ENCODE measurements at places on chromosomes 13 and 19. TPM values are rescaled to one million over a fixed set of nuclear protein-coding genes. Genes with fewer than 3 reads are reported as not detected.

The GIPC3 gene
- total RNA-seq, result 0.88 TPM

The ATP8A2 gene
- 1.3 TPM for total RNA-seq

The PVR gene
- total RNA-seq, result 19.2 TPM

The BORA gene
- 26.6 TPM for total RNA-seq

The FXYD3 gene
- not detected for total RNA-seq

The ZNF540 gene
- not detected for total RNA-seq

The FIZ1 gene
- 19.7 TPM for total RNA-seq

The ZSCAN4 gene
- not detected for total RNA-seq

- H3K36me3 ChIP-seq, result no peaks in the 10 kb centered on the region
- no peaks in the 10 kb centered on the region for H3K4me1 ChIP-seq
- DNase-seq, result no peak
- no peak overlapping the region for H3K27ac ChIP-seq
Observed at GRCh38 chr13:37319031-37319443, 213.6 kb upstream of the CSNK1A1L start.

DNA sequence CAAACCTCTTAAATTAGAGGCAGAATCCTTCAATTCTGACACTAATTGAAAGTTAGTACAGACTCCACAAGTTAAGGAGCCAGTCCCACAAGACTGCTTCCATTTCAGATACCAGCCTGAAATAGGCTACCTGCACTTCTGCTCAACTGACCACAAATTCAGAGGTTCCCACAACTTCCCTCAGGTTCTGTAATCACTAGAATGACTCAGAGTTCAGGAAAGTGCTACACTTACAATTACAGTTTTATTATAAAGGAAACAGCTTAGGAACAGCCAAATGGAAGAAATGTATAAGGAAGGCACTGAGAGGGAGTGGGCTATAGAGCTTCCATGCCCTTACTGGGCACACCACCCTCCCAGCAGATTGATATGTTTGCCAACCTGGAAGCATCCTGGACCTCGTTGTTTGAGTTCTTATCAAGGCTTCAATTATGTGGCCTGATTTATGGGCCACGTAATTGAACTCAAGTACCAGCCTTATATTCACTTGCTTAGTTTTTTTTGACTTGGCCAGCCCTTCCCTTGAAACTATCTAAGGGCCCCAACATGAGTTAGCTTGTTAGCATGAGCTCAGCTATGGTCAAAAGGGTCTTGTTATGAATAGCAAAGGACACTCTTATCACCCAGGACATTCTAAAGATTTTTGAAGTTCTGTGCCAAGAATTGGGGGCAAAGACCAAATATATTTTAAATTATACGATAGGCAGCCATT, 25.9 kb downstream of the NBEA start:
- no peak for DNase-seq
- no peaks in the 10 kb centered on the region for H3K27me3 ChIP-seq
- no peaks in the 10 kb centered on the region for H3K36me3 ChIP-seq
- no peaks in the 10 kb centered on the region for H3K4me1 ChIP-seq
- no peak overlapping the region for H3K27ac ChIP-seq

DNA sequence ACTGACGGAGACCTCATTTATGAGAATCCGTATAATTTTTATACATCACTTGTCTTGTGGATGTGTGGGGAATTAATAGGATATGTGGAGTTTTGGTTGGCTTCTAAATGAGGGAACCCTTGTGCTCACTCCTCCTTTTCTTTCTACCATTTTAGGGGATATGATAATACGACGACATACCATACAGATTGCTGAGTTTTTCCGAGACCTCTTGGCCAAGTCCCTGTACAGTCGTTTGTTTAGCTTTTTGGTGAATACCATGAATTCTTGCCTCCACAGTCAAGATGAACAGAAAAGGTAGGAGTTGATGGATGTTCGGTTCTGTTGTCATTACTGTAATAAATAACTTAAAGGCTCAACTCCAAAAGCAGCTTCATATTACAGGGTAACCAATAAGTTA, 335.2 kb downstream of the MYO16 start:
- no peak overlapping the region for H3K4me3 ChIP-seq
- H3K27ac ChIP-seq, result no peak overlapping the region
- no peak for DNase-seq

GRCh38 chr13:99406799-99407201, 94.5 kb upstream of the TM9SF2 start:
- no peak overlapping the region for H3K4me3 ChIP-seq
- no peaks in the 10 kb centered on the region for H3K27me3 ChIP-seq
- no peak for DNase-seq
- H3K27ac ChIP-seq, result no peak overlapping the region
- no peaks in the 10 kb centered on the region for H3K4me1 ChIP-seq

DNA sequence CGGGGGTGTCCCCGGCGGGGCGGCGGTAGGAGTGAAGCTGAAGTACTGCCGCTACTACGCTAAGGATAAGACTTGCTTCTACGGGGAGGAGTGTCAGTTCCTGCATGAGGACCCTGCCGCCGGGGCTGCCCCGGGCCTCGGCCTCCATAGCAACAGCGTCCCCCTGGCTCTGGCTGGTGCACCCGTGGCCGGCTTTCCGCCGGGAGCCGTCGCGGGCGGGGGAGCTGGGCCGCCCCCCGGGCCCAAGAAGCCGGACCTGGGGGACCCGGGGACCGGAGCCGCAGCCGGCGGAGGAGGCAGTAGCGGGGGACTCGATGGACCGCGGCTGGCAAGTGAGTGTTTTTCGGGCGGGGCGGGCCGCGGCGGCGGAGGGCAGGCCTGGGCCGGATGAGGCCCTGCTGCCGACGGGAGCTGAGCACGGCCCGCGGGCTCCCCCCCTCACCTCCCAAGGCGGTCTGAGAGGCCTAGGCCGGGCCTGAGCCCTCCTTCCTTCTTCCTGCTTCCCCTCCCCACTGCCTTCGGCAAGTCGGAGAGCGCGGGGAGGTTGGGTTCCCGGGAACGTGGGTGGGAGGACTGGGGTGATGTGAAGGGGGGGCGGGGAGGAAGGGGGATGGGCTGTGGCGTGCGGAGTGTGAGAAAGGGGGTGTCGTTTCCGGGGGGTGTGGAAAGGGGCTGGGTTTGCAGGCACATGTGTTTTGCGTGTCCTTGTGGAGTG, 568 bp downstream of the PAN3 start:
- peak overlapping the region; percentile 97 for H3K4me3 ChIP-seq
- peaks cover 3% of the 10 kb centered on the region for H3K4me1 ChIP-seq
- no peaks in the 10 kb centered on the region for H3K36me3 ChIP-seq
- peak; percentile 90 for DNase-seq
- H3K27me3 ChIP-seq, result no peaks in the 10 kb centered on the region

DNA sequence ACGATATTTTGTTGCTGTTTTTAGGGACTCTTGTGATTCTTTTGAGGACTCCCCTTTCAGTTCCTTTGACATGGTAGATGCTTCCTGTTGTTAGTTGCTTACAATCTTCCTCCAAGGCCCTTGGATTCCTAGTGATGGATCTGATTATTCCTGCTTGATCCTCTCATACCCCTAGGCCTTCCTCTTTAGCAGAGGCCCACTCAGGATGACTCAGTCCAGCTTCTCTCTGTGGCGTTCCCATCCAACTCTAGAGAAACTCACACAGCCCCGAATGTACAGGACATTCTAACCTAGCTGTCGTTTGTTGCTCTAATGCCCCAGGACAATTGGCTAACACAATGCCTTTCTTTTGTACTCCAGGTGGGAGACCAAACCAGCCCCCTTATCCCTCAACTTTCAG, 191.4 kb downstream of the POSTN start:
- no peak for DNase-seq
- H3K4me3 ChIP-seq, result no peak overlapping the region
- no peak overlapping the region for H3K27ac ChIP-seq
- H3K27me3 ChIP-seq, result no peaks in the 10 kb centered on the region
- no peaks in the 10 kb centered on the region for H3K36me3 ChIP-seq

- H3K27me3 ChIP-seq, result no peaks in the 10 kb centered on the region
- DNase-seq, result no peak
- H3K4me1 ChIP-seq, result no peaks in the 10 kb centered on the region
Observed at GRCh38 chr13:46339035-46339666, 47.9 kb downstream of the RUBCNL start.

GRCh38 chr19:2728783-2729387, 7.7 kb upstream of the DIRAS1 start:
- H3K27me3 ChIP-seq, result no peaks in the 10 kb centered on the region
- no peaks in the 10 kb centered on the region for H3K36me3 ChIP-seq
- H3K4me3 ChIP-seq, result no peak overlapping the region
- H3K4me1 ChIP-seq, result no peaks in the 10 kb centered on the region

DNA sequence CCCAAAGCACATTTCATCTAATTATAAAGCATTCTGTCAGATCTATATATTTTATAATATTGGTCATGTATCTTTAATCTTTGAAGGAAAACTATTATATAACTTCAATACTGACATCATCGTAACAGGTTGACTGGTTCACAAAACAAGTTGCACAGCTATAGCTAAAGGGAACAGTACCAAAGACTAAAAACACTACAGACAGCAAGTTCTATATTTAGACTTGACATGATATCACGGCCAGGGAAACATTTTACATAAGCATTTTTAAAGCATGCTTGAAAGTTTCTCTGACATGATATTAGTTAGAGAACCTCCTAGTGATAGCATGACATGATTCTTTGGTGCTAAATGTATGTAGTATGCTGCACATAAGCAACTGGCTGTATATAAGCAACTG, 182.5 kb downstream of the NDFIP2 start:
- H3K4me3 ChIP-seq, result no peak overlapping the region
- H3K36me3 ChIP-seq, result no peaks in the 10 kb centered on the region
- peaks cover 3% of the 10 kb centered on the region for H3K4me1 ChIP-seq
- H3K27ac ChIP-seq, result no peak overlapping the region
- no peaks in the 10 kb centered on the region for H3K27me3 ChIP-seq

DNA sequence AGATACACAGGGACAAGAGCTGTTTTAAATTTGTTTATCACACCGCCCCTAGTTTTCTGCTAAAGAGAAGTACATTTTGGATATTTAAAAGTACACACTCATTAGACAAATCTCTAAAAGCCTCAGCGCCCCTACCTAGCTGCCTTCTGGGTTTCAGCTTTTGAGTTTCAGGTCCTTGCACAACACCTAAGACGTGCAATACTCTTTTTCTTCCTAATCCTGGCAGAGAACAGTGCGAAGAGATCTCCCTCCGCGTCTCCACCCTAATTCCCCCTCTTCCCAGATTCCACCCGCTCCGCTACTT, 421 bp upstream of the KLF5 start:
- H3K27ac ChIP-seq, result no peak overlapping the region
- peaks cover 7% of the 10 kb centered on the region for H3K4me1 ChIP-seq
- peaks cover 13% of the 10 kb centered on the region for H3K27me3 ChIP-seq
- peaks cover 21% of the 10 kb centered on the region for H3K36me3 ChIP-seq

DNA sequence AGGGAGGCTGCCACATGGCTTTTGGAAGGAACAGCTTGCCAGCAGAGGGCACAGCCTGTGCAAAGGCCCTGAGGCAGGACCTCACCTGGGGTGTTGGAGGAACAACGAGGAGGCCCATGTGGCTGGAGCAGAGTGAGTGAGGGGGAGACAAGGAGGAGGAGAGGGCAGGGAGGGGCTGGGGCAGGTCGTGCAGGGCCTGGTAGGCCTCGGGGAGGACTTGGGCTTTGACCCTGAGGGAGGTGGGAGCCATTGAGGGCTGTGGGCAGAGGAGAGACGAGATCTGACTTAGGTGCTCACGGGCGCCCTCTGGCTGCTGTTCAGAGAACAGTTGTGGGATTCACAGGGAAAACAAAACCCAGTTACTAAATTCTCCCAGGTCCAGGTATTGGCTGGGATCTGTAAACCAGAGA, 25.2 kb downstream of the ZNRF4 start:
- H3K27ac ChIP-seq, result no peak overlapping the region
- DNase-seq, result peak; percentile 82
- no peak overlapping the region for H3K4me3 ChIP-seq
- H3K27me3 ChIP-seq, result peaks cover 16% of the 10 kb centered on the region

DNA sequence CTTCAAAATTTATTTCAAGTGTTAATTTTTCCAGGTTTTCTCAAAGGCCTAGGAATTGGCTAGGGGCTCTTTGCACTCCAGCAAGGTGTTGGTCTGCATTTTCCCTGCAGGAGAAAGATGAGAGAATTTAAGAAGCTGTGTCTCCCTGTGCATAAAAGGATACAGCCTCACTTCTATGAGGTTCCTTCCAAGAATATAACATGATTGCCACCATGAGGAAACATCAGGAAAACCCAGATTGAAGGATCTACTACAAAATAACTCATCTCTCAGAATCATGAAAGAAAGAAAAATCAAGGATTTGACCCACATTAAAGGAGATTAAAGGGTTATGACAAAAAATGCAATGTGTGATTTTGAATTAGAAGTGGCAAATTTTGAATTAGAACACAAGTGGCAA, 69.9 kb downstream of the RUBCNL start:
- H3K4me1 ChIP-seq, result no peaks in the 10 kb centered on the region
- no peaks in the 10 kb centered on the region for H3K27me3 ChIP-seq
- no peaks in the 10 kb centered on the region for H3K36me3 ChIP-seq
- H3K27ac ChIP-seq, result no peak overlapping the region
- no peak overlapping the region for H3K4me3 ChIP-seq

DNA sequence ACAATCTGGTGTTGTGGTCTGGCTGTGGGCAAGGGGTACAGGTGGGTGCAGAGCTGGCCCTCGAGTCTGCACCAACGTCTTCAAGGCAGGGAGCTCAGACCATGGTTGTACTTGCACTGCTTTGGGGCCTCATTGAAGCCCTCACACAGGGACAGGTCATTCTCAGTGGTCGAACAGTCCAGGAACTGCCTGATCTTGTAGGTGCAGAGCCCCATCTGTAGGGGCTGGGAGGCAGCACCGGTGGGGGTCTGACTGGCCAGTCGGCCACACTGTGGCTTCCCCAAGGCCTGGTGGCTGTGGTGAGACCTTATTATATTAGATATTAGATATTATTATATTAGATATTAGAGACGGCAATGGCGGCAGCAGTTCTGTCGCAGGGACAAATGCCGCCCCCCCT, 14.0 kb downstream of the S1PR2 start:
- no peak for DNase-seq
- no peaks in the 10 kb centered on the region for H3K4me1 ChIP-seq
- H3K4me3 ChIP-seq, result no peak overlapping the region
- no peaks in the 10 kb centered on the region for H3K36me3 ChIP-seq

- no peaks in the 10 kb centered on the region for H3K36me3 ChIP-seq
- peak; percentile 26 for DNase-seq
- H3K4me1 ChIP-seq, result no peaks in the 10 kb centered on the region
Observed at GRCh38 chr19:30783936-30784335, 411.8 kb downstream of the ZNF536 start.

DNA sequence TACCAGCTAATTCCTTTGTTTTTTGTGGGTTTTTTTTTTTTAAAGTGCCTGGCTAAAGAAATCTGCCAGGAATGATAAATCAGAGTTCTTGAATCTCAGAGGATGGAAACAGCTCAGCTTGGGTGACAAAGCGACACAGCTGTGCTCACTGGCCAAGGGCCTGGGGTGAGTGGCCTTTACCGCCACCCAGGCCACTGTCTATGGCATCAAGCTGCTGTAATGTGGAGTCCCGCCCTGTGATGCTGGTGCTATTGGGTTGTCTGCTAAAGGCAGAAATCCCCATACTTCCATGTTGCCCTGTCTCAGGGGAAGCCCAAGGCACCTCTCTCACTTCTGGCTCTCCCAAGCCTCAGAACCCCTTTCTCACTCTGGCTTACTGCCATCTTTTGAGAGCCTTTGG, 82.6 kb upstream of the FARP1 start:
- no peak overlapping the region for H3K27ac ChIP-seq
- no peaks in the 10 kb centered on the region for H3K36me3 ChIP-seq
- no peaks in the 10 kb centered on the region for H3K4me1 ChIP-seq
- no peaks in the 10 kb centered on the region for H3K27me3 ChIP-seq
- DNase-seq, result no peak
